ENCODE measurements at places on chromosomes 1 and 21.

DNA sequence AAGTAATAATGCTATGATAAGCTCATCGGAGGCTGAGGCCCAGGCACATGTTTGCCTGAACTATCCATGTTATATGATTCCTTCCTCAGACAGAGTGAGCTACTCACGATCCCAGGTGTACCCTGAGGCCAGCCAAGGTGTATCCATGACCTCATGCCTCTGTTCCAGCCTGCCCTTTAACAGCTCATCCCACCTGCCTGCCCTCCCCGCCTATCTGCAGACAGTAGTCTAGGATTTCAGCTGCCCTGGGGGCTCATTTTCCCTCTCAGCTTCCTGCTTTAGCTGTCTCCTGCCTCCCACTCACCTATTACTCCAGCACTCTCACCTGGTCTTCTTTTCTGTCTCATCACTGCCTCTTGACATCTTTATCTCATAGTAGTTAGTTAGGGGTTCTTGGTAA lies 1.9 kb upstream of the IL24 start:
- no peak for DNase-seq

DNA sequence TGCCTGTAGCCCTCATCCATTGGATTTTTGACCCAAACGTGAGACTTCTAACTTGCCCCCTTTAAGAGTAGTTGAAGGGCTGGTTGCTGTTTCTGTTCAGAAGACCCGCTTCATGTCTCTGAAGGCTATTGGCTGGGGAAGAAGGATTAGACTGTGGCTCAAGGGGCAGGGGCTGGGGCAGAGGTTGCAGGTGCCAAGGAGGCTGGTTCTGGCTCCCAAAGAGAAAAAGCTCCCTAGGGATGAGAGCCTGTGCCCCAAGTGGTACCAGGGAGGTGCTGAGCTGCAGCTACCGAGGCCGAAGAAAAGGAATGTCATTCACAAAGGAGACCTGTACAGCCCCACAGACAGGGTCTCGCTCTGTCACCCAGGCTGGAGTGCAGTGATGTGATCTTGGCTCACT lies 5.8 kb downstream of the WNT3A start:
- DNase-seq, result no peak

DNA sequence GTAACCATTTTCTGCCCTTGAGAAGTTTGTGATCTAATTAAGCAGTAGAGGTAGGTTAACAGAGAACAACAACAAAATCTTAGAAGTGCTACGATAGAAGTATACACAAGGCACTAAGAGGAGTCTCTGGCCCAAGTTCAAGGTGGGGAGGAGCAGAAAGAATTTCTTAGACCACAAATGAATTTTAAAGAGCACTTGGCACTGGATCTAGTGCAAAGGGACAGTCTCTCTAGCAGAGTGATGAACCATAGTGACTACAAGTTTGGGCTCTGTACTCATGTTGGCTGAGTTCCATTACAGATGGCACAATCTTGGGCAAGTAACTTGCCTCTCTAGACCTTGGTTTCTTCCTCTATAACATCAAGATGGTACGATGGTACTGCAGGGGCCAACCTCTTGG lies 33.3 kb upstream of the PIGC start:
- DNase-seq, result no peak

- no peak for DNase-seq
Observed at GRCh38 chr1:111717450-111717849, 21.7 kb downstream of the INKA2 start.

- no peak for DNase-seq
Observed at GRCh38 chr1:152582647-152583046, 2.3 kb upstream of the LCE3D start.

- DNase-seq, result no peak
Observed at GRCh38 chr1:226107471-226108460, 45.2 kb downstream of the H3-3A start.

DNA sequence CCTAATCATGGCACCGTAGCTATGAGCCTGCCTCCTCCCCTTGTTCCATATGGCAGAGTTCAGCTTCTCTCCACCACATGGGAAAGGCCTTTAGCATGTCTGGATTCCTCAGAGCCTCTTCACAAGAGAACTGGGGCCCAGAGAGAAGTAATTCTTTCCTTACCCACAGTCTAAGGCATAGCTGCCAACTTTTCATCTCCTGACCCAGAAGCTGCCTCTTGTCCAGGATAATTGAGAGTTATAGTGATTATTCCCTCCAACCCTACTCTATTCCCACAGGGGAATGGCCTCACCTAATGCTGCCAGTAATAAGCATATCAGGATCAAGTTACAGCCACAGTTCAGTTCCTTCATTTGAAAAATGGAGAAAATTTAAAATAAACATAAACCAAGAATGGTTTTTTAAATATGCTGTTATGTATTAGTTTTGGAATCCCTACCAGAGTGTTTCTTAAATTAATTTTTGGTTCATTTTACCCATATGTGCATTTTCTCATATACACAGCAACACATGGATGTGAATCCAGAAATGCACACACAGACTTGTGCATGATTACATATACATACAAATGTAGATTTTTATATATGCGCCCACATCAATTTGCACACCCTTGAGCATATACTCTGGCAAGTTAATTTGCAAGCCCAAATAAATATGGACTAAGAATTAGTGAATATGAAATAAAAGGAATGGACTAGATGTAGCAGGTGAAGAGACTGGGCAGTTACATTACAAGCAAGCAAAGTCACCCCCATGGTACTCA lies 63.9 kb upstream of the WARS2 start:
- DNase-seq, result no peak
